ENCODE measurements at places on chromosomes 1 and 21.

- peak; percentile 44 for DNase-seq
These were observed 37.5 kb downstream of the ELAPOR1 start for GRCh38 chr1:109151146-109151990.

DNA sequence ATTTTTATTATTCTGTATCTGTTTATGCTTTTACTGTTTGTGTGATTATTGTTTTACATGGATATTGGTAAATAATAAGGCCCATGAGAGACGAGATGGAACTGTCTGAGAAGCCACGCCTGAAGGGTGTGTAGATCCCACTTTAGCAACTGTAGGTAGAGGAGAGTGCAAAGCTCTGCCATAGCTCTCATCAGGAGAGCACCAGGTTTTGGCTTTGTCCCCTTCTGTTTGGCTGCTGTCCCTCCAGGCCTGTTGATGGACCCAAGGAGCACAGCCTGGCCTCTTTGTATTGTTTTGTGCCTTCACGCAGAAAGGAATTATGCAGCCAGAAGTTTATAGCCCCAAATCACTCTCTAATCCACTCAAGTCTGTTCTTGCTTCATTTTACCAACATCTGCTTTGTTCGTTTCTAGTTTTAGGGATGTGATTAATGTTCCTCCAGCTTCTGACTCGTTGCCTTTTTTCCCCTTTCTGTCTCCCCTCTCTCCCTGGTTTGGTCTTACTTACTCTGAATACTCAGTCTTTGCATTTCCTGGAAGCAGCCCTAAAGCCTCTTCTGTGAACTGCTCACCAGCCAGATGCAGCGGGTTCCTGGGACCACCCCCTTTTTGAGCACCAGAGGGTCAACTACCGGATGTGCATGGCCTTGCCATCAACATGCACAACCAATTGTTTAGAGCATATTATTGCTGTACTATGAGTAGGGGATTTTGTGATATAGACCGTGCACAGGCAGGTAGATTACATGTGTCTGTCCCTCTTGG is 127.3 kb downstream of the HHAT start:
- DNase-seq = no peak

DNA sequence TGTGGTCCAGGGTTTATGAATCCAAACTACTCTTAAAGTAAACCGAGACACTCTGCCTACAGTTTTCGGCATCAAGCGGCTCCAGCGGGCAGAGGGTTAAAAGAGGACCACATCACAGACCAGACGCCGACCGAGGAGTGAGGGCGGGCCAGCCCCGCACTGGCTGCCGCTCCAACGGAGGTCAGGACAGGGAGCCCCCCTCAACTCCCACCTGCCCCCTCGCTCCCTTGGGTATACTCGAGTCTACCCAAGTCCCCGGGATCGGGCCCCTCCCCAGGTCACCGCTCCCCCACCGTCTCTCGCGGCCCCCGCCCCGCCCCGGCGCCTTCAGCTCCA is 312 bp downstream of the ARNT start:
- peak; percentile 32 for DNase-seq

DNA sequence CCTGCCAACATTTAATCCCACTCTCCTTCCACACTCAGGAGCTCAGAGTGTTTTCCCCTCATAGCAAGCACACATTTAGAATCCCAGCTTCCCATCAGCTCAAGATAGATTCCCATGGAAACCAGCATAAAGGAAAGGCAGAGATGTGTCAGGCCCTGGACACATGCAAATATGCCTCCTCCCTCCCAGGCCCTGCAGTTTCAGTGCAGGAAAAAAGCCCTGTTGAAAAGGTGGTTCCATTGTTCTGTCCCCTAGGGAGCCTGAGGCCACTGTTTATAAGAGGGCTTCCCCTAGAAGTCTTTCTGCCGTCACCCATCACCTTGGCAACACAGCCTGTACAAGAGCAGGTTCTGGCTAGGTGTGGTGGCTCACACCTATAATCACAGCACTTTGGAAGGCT is 3.6 kb downstream of the CACNA1S start:
- no peak for DNase-seq

Data from AG04450 (cell line).